Hematopoietic multipotent progenitor cell treated with erythropoietin and hydrocortisone succinate and interleukin-3 and kit ligand, for 17 days (in vitro differentiated cells): ENCODE measurements at places on chromosomes 1 and 21.

DNA sequence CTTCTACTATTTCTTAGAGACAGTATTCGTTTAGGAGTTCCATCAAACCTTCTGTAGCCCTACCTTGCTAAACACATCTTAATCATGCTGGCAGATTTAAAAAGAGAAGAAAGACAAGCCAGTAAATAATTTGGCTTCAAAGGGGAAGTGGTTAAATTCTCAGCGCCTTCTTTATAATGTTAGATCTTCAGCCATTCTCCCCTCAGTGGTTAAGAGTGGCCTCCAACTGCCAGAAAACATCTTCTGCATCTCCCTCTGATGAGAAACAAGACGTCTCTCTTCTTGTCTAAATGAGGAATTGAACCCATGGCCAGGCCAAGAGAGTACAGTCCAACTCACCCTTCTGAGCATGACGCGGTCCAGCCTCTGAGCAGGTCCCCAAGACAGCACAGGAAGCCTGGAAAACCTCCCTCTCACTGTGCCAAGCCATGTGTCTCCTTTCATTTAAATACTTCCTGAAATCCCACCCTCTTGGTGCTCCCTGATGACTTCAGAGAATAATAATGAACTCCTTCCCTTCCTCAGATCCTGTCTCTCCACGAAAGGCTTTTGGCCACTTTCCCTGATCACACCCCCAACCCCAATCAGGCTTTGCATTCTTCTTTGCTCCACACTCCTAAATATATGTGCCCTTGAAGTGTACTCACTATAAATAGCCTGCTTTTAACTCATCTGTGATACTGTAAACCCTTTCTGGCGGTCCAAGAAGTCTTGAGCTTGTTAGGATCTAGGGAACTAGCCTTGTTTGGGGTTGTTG is 16.4 kb upstream of the LRRC52 start:
- DNase-seq = no peak

DNA sequence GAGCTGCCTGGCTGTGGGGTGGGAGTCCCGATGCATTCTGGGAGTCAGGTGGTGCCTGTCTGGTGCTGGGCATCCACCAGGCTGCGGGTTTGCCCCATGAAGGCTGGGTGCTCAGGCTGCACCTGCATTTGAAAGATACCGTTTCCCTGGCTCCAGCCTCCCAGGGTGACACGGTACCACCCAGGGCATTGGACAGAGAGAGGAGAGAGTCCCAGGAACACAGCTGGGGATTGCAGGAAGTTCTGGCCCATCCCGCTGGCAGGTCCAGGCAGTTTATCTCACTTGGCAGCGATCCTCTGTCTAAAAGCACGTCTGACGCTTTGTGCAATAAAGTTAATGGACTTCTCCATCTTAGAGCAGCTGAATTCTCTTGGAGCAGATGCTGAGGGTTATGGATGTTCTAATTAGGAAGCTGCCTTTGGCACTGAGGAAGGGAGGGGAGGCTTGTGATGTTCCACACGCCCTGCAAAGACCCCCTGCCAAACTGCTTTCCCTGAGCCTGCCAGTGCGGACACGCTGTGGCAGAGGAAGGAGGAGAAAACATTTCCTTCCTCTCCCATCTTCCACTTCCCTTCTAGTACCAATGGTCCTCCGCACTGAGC is 246.9 kb downstream of the GRIK3 start:
- DNase-seq = no peak

GRCh38 chr1:14282707-14283106 is 315.8 kb upstream of the KAZN start:
- DNase-seq = no peak

DNA sequence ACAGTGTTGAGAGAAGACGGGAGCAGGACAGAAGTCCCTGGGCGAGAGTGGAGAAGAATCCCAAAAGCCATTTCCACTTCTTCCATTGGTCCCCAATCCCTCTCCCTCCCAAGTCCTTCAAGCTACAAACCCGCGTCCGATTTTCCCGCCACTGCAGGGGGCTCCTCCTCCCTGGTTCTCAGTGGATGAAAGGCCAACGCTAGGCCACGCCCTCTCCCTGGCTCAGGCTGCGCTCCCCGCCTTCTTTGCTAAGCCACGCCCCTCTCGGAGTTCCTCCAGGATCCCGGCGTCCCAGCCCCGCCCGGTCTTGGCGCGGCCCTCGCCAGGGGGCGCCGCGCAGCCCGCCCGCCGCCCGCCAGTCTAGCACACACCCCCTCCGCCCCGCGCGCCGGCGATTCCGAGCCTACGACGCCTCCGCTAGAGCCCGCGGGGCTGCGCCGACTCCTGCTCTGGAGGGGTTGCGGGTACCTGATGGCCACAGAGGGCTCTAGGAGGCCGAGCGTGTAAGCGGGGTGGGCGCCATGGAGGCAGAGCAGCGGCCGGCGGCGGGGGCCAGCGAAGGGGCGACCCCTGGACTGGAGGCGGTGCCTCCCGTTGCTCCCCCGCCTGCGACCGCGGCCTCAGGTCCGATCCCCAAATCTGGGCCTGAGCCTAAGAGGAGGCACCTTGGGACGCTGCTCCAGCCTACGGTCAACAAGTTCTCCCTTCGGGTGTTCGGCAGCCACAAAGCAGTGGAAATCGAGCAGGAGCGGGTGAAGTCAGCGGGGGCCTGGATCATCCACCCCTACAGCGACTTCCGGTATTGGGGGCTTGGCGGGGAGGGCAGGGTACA is at the start of gene HCN3:
Gene HCN3 (plus strand): TSS at position 394 of the 832 bp plus-strand sequence. CDS start 128 bp downstream, at position 522.
- DNase-seq = peak; percentile 98

- no peak for DNase-seq
Measured at GRCh38 chr1:235937123-235937522, 70.4 kb upstream of the LYST start.

DNA sequence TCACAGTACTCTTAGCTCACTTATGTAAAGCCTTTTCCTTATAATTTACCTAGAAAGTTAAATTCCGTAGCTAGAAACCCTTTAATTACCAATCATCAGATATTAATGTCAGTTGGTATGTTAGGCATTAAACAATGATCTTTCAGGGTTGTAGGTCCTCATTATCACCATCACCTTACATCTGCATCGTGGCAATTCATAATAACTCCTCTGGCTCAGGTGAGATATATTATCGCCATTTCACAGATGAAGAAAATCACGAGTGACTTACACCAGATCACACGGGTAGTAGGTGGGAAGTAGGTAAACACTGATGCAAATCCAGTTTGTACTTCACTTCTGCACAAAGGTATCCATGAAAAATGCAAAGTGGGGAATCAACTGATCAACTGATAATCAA is 639 bp downstream of the NUP133 start:
- DNase-seq = no peak

DNA sequence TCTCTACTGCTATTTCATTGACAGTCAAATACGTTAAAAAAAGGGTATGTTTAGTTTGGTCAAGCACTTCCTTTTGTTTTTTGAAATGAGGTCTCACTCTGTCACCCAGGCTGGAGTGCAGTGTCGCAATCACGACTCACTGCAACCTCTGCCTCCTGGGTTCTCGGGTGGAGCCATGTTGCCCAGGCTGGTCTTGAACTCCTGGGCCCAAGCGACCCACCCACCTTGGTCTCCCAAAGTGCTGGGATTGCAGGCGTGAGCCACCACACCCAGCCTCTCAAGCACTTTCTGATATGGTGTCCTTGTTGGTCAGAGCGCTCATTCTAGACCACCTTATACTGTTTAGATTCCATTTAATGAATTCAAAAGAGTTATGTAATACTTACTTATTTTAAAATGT is 20.9 kb upstream of the RHBDL2 start:
- no peak for DNase-seq

- no peak for DNase-seq
Measured at GRCh38 chr1:66332548-66332901, 201.4 kb upstream of the SGIP1 start.

DNA sequence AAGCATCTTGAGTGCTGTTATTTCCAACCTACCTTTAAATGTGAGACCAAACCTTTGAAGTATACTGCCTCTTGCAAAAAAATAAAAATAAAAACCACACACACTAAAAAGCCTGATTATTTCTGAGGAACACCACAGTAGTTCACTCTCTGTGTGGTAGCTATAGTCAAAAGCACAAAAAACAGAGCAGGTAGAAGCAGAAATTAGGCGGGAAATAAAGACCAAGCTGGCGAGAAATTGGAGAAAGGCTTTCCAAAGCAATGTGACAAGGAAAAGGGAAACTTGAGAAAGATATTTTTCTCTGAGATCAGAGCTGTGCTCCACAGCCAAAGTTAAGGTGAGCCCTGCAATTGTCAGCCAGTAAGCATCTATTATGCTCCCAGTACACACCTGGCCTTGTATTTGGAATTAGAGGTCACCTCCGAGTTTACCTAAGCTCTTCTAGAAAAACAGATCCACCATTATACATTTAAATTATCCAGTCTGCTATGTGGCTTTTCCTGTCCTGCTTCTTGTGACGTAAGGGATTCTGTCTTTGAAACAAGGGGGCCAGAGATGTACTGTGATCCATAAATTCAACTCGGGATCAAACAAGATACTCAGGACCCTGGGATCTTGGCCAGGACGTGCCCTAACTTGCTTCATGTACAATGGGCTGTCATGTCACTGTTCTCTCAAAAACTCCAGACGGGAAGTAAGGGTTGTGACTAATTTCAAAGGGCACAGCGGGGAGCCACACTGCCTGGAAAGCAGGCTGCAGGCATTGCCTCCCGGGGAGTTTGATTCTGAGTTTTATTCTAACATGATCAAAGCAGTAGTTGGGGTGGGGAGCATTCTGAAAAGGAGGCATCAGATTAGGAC is 39.8 kb upstream of the RAB4A start:
- DNase-seq = no peak

- no peak for DNase-seq
Measured at GRCh38 chr1:46705408-46705807, 13.5 kb downstream of the EFCAB14 start.

DNA sequence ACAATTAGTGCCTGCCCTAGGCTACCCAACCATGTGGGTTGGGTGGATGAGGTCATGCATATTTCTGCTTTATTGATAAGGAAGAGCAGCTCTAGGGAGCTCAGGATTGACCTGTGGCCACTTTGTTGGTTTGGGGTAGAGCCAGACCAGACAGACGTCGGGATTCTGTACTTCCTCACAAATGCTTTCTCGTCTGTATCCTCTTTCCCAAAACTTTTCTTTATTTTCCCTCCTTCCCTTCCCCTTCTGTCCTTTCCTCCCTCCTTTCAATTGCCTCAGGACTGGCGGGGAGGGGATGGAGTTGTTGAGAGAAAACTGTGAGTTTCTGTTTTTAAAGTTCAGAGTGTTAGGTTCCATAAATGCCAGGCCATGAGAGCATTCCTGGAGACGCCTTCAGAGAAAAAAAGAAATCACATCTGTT is 68.0 kb downstream of the UCK2 start:
- no peak for DNase-seq

- no peak for DNase-seq
Measured at GRCh38 chr1:24874611-24875234, 55.4 kb downstream of the RUNX3 start.

GRCh38 chr1:228029281-228029680 is 22.5 kb downstream of the WNT3A start:
- no peak for DNase-seq

DNA sequence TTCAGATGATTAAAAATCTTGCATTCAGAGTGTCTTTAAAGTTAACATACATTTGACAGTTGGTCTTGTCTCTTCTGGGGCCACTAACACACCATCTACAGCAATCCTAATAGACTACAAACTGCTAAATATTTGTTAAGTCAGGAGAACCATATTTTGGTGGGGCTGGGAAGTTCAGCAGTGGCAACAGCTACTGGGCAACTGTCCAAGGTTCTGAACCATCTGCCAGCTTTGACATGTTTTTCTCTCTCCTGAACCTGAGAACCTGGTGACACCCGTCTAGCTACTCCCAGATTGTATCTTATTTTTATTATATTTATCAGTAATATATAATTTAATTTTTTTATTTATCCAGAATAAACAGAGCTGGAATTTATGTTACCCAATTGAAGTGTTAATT is 199.0 kb upstream of the DPYD start:
- DNase-seq = no peak

- no peak for DNase-seq
Measured at GRCh38 chr1:91070298-91070697, 48.5 kb upstream of the ZNF644 start.

- DNase-seq = peak; percentile 55
Measured at GRCh38 chr1:165717918-165718515, 19.7 kb upstream of the ALDH9A1 start.

GRCh38 chr1:241048622-241049021 is 308.4 kb downstream of the RGS7 start:
- DNase-seq = no peak

GRCh38 chr1:156684227-156684782 is 7.1 kb upstream of the NES start:
- DNase-seq = no peak

DNA sequence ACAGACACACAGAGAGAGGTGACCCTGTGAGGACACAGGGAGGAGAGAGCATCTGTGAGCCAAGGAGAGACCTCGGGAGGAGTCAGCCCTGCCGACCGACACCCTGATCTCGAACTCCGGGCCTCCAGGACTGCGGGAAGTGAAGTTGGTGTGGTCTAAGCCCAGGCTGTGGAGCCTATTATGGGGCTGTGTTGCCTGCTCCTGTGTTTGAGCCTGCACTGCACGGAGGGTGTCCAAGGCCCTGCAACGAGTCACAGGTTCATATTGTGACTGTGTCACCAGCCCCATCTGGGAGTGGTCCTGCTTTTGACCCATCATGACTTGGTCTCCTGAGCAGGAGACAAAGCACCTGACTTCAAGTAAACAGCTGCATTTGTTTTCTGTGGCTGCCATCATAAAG is 186.0 kb upstream of the AJAP1 start:
- DNase-seq = no peak

GRCh38 chr1:160007577-160008200 is 24.1 kb downstream of the PIGM start:
- peak; percentile 74 for DNase-seq

DNA sequence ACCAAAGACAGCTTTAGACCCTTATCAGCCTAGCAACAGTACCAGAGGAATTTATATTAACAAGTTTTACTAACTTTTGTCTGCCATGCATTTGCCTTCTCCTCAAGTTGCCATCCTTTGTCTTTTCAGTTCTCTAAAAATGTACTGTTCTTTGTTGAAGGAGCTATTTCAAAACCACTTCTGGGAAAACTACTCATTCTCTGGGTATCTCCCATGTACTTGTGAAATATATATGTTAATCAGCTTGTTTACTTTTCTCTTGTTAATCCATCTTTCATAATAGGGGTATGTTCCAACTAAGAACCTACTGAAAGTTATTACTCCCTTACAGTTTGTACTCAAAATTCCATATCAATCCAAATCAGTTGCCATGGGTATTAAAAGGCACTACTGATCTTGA is 16.3 kb downstream of the DPYD start:
- no peak for DNase-seq

GRCh38 chr1:93440706-93441105 is 7.2 kb upstream of the FNBP1L start:
- DNase-seq = no peak

- no peak for DNase-seq
Measured at GRCh38 chr1:183937611-183938010, 99.9 kb downstream of the COLGALT2 start.
